ENCODE measurements at places on chromosomes 7 and 10. TPM values are rescaled to one million over a fixed set of nuclear protein-coding genes. Genes with fewer than 3 reads are reported as not detected.

The MCM7 gene
- 53.0 TPM for total RNA-seq

The LBX1 gene
- not detected for total RNA-seq

The HOXA7 gene
- 5.2 TPM for total RNA-seq

The GPER1 gene
- total RNA-seq = 1.6 TPM

The AP5Z1 gene
- total RNA-seq = 18.0 TPM

DNA sequence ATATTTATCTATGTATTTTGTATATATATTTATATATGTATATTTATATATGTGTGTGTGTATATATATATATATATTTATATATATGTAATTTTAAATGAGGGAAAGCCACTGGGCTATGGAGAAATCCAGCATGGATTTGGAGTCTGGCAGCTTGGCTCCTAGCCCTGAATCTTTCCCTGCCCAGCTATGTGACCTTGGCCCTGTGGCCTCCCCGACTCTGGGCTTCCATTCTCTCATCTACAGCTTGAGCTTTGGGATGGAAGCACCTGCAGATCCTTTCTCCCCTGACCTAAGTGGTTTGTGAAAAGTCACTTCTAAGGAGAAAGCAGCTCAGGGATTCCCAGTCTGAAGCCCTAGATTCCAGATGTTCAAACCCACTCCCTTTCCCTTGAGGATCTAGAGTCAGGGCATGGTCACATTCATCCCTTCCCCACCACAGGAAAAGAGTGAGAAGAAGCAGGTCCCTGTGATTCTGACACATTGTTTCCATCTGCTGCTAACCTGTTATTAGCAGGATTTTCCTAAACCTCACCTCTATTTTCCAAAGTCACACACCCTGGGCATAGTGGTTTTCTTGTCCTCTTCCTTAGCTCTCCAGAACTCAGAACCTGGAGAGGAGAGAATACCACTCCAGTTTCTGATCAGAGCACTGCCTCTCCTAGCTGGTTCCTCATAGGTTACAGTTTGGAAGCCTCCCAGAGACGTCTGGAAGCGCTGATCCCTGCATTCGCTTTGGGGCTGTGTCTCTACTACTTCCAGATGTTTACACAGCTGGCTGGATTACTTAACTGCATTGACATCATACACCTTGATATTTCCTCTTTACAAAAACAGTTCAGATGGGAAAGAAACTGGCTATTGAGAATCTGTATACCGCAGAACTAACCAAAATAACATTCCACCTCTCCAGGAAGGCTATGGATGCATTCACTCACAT lies 327.5 kb upstream of the ZMIZ1 start:
- ATAC-seq = no peak

- ATAC-seq = no peak
Observed at GRCh38 chr10:71413581-71413980, 16.9 kb downstream of the CDH23 start.

DNA sequence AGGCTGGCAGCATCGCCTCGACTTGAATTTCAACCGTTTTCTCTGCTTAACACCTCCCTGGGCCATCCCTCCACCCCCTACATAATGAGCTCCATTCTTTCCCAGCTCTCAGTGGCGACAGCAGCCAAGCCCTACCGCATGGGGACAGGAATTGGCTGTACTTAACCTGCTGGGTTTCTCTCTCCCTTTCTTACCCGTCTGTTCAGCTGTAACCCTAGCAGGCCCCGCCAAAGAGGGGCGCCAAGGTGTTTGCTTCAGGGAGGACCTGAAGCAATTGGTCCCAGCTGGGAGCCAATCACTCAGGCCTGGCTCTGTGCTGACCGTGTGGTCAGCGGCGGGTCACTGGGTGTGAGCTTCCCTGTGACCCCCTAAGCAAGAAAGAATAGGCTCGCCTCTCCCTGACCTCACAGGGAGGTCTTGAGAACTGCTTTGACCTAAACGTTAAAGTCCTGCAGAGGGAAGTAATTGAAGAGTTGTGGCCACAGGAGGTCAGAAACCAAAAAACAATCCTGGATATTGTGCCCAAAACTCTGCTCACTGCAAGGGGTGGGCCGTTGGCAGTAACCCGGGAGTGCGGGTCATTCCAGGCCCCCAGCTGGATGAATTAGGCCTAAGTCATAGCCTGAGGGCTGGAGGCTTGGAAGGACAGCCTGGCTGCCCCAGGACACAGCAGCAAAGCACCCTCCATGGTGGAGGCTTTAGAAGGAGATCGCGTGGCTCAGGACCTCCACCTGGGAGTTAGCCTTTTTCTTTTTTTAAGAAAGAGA lies 114.6 kb downstream of the ITIH5 start:
- no peak for ATAC-seq

DNA sequence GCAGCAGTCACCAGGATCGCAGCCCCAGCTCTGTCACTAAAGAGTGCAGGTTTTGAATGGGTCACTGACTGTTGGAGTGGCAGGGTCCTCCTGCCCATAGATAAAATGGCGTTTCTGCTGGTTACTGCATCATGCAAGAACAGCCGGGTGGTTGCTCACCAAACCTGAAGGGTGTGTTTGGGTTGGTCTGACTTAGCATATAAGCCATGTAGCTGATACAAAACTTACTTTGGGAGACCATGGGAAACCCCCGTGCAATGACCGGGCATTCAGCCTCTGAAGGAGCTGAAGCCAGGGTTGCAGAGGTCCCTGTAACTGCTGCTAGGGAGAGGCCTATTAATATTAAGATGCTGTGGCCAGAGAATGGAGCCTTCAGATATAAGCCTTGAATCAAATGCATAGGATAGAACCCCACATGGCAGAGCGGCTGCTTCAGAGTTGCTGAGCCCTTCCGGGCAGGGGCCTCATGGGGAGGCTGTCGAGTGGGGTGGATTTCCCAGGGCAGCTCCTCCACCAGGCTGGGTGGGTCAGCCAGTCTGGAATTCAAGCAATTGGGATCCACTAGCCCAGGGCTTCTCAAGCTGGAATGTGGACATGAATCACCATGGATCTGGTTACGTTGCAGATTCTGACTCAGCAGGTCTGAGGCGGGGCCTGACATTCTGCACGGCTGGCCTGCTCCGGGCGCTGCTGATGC lies 70.9 kb upstream of the CTBP2 start:
- peak; percentile 94 for ATAC-seq

DNA sequence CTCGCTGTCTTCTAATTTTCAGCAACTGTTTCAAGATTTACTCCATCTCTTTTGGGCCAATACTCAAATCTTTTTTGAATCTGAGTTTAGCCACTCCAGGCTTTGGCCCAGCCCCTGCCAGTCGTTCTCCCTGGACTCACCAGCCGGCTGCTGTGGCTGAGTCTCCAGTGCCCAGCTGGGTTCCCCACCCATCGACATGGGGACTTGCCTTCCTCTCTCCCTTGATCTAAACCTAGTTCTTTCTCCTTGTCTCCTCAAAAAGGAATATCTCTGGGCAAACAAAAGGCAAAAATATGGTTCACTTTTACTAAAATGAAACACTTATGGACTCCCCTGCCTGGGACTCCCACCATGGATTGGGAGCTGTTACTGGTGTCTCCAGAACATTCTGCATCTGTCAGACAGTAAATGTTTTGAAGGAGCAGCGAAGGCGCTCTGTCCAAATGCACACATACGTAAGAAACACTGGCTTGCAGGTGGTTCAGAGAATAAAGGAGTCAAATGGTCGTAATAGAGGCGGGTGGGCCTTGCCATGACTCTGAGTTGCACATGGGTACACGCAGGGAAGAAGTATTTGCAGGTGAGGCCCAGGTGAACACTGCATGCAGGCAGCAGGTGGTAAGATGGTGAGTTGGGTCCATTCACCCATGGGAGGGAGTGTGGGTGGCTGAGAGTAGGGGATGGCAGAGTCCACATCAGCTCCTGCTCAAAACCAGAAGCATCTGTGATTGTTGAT lies 35.5 kb upstream of the HABP2 start:
- no peak for ATAC-seq

- no peak for ATAC-seq
Observed at GRCh38 chr7:38905056-38905759, 3.8 kb downstream of the VPS41 start.

- no peak for ATAC-seq
Observed at GRCh38 chr10:93796167-93796566, 38.4 kb downstream of the LGI1 start.

- ATAC-seq = no peak
Observed at GRCh38 chr10:43904844-43905243, 256.2 kb upstream of the ZNF32 start.

DNA sequence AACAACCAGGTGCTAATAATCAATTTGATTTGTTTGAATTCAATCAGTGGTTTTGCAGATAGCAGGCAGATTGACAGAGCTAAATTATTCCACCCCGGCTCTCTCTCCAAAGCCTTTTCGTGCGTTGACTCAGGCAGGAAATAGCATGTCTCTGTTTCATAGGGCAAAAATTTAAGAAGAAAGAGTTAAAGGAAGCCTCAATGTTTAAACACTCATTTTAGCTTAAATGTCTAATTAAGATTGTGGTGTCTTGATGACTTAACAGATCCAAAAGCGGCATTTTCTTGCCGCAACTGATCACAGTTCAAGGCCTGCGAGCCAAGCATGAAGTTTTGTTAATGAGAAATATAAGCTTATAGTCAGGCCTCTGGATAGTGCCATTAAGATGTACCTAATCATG lies 1051.1 kb upstream of the AUTS2 start:
- ATAC-seq = no peak

GRCh38 chr10:133011882-133012281 lies 69.5 kb upstream of the CFAP46 start:
- no peak for ATAC-seq

DNA sequence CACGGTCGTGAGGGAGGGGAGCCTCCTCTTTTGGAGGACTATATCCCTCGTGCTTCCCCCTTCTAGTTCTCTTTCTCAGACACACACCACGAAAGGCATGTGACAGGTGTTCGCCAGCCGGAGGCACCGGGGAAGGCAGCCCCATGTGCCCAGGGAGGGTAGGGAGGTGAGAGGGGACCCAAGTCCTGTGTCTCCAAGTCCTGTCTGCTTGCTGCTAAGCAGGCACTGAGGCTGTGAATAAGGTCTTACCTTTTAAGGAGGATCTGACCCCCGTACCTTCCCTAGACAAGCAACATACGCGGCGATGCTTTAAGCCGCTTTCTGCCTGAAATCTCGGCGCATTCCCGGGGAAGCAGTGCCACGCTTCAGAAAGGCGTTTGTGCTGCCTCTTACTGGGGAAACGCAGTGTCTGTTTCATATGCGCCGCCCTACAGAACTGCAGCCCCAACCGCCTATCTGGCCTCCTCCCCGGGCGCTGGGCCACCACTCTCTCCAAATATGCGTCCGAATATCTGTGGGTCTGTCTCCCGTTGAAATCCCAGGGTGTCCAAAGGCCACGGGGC lies 770 bp downstream of the PLXNA4 start:
- no peak for ATAC-seq

DNA sequence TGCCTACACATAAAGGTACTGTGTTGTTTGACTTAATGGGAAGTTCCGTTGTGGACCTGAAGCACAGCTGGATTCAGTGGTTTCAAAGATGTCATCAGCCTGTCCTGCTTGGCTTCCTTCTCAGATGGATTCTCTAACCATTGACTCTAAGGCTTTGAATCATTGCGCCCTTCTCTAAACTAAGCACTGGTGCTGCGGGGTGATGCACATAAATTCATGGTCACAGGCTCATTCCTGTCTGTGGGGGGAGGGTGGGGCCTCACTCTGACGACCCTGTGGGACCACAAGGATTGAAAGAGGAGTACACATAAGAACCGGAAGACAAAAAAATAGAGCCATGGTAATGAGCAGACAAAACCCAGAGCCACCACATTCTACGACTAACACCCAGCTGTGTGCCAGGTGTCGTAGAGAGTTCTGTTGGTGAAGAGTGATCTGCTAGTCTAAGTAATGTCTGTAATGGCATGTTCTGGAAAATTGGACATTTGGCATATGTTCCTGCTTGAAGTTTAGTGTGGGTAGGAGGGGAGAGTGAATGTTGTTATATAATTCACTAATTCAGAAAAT lies 97.3 kb upstream of the YAE1 start:
- no peak for ATAC-seq

DNA sequence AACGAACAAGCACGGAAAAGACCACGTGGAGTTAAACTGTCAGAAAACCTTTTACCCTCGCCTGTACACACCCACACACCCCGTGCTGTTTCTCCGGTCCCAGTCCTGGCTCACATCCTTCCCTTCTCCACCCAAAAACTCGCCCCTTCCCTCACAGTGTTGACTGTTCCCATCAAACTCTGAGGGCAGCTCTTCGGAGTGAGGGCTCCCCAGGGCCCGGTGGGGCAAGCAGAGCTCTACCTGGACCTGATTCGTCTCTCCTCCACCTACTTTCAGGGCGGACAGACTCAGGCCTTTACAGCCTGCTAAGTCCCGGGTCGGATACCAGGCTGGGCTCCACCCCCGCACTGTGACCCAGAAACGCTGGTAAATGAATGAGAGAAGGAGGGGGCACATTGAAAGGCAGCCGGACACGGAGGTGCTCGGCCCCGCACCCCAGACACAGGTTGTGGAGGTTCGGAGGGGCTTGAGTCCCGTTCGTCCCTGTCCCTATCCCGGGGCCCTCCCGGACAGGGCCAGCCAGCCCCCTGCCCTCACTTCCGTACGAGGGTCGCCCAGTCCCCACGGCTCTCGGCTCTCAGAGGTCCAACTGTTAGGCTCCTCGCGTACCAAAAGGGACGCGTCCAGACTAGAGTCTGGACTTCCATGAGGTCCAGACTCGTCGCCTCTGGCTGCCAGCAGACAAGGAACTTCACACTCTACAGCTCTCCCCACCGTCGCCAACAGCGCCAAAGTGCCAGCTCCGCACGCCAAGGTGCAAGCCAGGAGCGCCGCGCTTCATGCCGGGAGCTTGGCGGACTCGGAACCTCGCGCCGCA lies 31.7 kb upstream of the ASL start:
- ATAC-seq = peak; percentile 67

GRCh38 chr7:100087055-100087750 lies 1.6 kb upstream of the COPS6 start:
- no peak for ATAC-seq

DNA sequence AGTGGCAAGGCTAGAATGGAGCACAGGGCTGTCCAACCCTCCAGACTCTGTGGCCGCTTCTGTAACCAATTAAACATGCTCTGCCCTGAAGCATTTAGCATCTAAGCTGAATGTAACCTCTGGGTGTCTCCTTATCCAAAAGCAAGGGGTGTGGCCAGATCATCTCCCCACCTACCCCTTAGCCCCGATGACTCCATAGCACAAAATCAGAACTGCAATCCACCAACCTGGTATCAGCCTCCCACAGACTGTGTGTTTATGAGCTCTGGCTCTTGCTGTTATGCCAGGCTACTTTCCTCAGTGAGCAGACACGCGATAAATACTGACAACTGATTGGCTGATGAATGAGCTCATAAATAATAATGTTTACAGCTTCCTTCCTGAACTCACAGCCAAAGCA lies 3.2 kb downstream of the FRMD4A start:
- no peak for ATAC-seq

DNA sequence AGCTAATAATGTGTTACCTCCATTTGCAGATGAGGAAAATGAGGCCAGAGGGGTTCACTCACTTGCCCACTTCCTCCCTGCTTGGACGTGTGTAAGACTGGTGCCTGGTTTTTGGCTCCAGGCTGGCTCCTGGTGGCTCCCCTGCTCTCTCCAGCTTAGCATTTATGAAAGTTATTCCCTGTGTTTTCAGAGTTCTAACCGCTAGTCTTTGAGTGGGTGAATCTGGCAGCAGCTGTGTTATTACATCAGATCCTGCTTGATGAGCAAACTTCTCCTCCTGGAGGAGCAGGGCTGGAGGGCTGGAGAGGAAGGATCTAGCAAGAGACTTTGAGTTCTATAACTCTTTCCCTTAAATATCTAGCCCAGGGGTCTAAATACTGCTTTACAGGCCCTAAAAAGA lies 80.9 kb upstream of the AGBL3 start:
- peak; percentile 14 for ATAC-seq
